ENCODE measurements at places on chromosomes 6 and 20. TPM values are rescaled to one million over a fixed set of nuclear protein-coding genes. Genes with fewer than 3 reads are reported as not detected.

The SLC17A3 gene
- total RNA-seq, result not detected

GRCh38 chr6:80143419-80143937 lies 37.0 kb downstream of the BCKDHB start:
- peak; percentile 29 for DNase-seq

- peak; percentile 26 for DNase-seq
Observed at GRCh38 chr6:42124223-42124836, 18.1 kb downstream of the C6orf132 start.

GRCh38 chr20:49477200-49477599 lies 5.3 kb downstream of the KCNB1 start:
- DNase-seq, result no peak

The MROH8 gene
- total RNA-seq, result 1.8 TPM

The IRF4 gene
- total RNA-seq, result under 0.01 TPM

GRCh38 chr6:52063584-52064344 lies 23.6 kb downstream of the PKHD1 start:
- peak; percentile 47 for DNase-seq

The ZNF391 gene
- total RNA-seq, result 4.1 TPM

The PDE7B gene
- total RNA-seq, result 25.3 TPM

DNA sequence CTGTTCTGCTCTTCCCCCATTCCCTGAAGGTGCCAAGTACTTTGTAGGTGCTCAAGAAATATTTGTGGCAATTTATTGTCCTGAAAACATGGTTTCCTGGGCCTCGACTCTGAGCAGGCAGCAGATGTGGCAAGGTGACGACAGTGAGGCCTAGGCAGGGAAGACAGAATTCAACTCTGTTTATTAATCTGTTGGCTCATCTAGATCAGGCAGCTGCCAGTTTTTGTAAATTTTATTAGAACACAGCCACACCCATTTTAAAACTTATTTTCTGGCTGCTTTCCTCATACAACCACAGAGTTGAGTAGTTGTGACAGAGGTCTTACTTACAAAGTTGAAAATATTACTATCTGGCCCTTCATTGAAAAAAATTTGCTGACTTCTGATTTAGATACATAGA lies 24.5 kb downstream of the MAPK14 start:
- no peak for DNase-seq

The TSPYL4 gene
- 23.9 TPM for total RNA-seq

Measured in osteoblast (primary cell).